ENCODE measurements at places on chromosomes 2 and 18.

GRCh38 chr2:232896111-232896510 is 26.0 kb downstream of the SNORC start:
- DNase-seq = no peak

DNA sequence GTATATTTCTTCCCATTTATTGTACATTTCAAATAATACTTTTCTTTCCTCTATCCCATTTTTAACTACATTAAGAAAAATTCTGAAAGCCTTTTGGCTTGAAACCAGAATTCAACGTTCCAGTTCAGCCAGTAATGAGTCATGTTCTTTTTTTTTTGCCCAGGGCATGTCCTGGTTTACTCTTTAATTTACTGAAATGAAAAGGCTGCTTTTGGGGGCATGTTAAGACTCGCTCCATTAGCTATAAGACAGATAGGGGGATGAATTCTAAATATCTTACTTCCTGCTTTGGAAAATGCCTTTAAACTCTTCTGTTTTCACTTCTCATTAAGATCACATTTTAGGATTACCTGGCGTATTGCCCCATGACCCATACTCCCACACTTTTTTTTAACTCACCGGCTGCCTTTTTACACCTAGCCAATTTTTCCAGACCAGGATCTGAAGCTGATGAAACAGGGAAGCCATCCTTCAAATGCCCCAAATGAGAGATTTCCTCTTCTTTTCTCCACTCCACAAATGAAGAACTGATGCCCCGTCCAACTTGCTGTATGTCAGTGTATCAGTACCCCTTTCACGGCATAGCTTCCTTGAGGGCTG is 585 bp downstream of the ABCA12 start:
- DNase-seq = no peak

DNA sequence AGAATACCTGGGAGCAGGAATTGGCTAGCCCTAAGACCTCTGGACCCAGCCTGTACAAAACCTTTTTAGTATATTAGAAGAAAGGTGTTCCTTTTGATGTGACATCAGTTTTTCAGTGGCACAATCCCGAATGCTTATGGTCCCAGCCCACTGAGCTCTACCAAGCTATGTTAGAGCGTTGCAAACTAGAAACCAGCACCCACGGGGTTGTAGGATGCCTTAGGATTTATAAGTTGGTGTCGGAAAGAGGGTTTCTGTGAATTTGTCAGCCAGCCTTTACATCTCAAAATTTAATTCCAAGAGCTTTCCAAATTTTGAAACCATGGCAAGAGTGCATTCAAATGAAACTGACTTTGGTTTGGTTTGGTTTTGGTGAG is 499 bp upstream of the LMAN1 start:
- DNase-seq = no peak

DNA sequence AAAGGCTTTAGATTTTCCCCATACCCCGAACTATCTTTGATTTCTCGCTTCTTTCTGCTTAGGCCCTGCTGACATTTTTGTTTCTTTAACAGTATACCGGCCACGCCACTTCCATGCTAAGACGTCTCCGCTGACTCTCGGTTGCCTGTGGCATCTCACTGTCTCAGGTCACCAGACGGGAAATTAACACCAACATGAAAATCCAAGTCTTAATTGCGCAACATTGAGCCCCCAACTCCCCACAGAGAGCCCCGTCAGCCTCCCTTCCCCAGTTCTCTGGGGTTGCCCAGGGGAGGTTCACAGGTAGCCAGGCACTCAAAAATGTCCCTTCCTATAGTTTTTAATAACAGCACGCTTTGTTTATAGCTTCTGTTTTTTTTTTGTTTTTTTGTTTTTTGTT is 30.2 kb downstream of the CD8B2 start:
- DNase-seq = no peak

DNA sequence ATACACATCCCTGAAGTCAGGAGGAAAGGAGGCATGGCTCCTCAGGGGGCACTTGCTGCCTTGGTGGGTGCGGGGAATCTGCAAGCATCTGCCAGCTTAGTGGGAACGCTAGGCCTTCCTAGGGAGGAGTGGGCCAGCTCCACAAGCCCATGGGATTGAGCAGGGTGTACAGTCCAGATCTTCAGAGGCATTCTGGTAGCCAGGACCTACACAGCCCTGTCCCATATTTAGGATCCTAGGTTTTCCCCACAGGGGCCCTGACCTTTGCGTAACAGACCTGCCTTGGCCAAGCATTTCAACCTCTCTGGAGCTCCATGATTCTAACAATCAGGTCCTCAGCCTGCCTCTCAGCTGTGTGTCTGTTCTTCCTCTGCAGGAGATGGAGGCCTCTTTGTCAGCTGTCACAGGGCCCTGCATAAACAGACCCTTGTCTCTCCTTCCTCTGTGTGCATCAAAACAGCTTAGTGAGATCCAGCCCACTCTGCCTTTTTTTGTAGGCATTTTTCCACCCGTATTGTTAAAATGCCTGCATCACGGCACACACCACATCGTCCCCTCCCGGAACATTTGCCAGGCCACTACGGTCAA is 140.2 kb upstream of the NDUFV2 start:
- DNase-seq = no peak

GRCh38 chr2:218030409-218031195 is 27.8 kb upstream of the TNS1 start:
- no peak for DNase-seq
